ENCODE measurements at places on chromosomes 12 and 14.
A peak's percentile ranks its signal among the peaks of the same experiment; 100 is the strongest.

- no peak for DNase-seq
Measured at GRCh38 chr12:93335603-93336162, 42.0 kb upstream of the NUDT4 start.

DNA sequence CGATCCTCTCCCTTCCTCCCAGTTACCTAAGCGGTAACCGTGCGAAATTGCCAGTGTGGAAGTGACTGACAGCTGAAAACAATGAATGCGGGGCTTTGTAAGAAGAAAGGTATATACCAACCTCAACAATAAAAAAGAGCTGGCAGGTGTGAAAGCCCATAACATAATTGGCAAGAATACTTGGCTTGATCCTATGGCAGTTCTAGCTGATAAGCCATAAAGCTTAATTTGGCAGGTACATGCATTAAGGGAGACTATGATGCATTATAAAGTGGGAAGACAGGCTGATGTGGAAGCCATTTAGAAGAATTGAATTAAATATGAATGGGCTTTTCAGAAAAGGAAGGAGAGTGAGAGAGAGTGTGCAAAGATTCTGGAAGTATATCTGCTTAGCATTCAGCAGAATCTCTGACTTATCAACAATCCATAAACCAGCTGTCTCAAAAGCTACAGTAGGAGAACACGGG is 71.3 kb downstream of the CRACR2A start:
- no peak for DNase-seq

GRCh38 chr14:71783786-71784185 is 148.4 kb upstream of the RGS6 start:
- DNase-seq = no peak

GRCh38 chr14:103332143-103332919 is 1.7 kb upstream of the EIF5 start:
- no peak for DNase-seq

DNA sequence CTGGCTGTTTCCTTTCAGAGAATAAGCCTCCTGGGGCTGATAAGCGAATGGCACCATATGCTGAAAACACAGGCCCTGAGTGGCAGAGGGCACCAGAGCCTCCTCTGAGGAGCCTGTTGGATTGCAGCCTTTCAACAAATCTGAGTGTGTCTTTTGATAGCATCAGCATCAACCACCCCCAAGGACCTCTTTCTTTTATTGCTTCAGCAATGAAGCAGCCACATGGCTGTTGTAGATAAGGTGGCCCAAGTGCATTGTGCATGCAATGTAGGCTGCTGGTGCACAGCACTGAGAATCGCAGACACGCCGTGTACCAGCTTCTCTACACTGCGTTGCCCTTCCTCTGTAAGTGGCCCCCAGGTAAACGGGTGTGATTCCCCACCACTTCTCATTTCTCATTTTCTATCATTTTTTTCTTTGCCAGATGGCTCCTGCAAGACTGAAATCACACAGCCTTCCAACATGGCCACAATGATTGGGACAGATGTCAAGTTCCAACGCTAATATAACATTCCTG is 191.7 kb downstream of the DAD1 start:
- DNase-seq = no peak

DNA sequence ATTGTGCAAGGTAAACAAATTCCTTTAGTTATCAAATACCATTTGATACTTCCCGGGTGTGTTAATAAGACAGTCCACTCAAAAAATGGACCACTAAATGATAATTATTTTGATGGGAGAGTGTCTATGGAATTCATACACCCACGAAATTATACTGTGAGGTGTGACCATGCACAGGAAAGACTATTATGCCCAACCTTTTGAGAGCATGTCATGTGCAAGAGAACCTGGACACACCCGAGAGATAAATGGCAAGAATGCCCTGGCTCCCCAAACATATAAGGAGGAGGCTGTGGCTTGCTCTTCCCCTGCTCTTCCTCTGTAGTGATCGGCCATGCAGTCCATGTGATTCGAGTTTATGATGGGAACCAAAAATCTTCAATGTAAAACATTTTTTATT is 119.5 kb upstream of the BCL2L14 start:
- DNase-seq = no peak

DNA sequence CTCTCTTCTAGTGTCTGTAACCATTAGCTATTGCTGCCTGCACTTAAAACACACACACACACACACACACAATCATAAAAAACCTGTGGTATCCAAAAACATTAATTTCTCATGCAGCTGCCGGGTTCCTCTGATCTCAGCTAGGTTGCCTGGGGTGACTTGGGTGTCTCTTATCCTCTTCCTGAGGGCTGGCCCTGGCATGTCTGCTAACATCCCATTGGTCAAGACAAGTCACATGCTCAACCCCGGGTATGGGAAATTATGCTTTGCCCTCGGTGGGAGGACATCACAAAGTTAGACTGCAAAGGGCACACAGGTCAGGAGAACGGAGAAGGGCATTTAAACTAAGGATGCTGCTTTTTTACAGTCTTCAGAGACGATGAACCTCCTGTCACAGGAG is 55.7 kb downstream of the TRPV4 start:
- peak; percentile 6 for DNase-seq

GRCh38 chr14:24053548-24054323 is 1.9 kb downstream of the CARMIL3 start:
- no peak for DNase-seq

- DNase-seq = no peak
Measured at GRCh38 chr12:130713581-130713991, 2.5 kb downstream of the RIMBP2 start.

- no peak for DNase-seq
Measured at GRCh38 chr12:53616950-53617349, 9.2 kb downstream of the ATF7 start.

DNA sequence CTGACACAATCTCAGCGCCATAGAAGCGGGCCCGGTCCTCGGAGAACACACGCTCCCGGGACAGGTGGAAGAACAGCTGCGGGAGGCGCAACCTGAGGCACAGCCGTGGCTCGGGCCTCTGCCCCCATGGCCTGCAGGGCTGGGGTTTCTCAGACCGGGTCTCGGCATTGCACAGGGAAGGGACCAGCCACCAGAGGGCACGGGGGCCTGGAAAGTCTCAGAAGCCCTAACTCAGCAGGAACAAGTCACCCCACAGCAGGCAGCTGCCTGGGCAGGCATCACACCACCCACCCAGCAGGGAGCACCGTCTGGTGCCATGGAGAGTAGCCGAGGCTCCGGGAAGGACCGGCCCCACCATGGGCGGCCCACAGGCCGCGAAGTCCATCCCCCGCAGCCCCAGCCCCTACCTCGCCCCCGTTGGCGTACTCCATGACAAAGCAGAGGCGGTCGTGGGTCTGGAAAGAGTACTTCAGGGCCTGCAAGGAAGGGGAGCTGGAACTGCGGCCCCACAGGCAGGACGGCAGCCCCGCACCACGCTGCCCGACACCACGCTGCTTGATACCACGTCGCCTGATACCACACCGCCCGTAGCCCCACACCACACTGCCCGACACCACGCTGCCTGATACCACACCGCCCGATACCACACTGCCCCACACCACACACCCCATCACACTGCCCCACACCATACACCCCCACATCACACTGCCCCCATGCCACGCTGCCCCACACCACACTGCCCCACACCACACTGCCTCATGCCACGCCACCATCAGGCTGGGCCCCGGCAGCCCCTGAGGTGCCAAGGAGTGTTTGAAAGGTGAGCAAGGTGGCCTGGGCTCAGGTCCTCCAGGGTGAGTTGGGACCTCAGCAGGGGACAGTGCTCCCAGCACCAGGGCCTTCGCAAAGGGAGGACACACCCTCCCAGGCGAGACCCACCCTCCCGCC is 20.8 kb downstream of the SIVA1 start:
- no peak for DNase-seq

GRCh38 chr14:71534506-71534905 is 397.7 kb upstream of the RGS6 start:
- DNase-seq = no peak

DNA sequence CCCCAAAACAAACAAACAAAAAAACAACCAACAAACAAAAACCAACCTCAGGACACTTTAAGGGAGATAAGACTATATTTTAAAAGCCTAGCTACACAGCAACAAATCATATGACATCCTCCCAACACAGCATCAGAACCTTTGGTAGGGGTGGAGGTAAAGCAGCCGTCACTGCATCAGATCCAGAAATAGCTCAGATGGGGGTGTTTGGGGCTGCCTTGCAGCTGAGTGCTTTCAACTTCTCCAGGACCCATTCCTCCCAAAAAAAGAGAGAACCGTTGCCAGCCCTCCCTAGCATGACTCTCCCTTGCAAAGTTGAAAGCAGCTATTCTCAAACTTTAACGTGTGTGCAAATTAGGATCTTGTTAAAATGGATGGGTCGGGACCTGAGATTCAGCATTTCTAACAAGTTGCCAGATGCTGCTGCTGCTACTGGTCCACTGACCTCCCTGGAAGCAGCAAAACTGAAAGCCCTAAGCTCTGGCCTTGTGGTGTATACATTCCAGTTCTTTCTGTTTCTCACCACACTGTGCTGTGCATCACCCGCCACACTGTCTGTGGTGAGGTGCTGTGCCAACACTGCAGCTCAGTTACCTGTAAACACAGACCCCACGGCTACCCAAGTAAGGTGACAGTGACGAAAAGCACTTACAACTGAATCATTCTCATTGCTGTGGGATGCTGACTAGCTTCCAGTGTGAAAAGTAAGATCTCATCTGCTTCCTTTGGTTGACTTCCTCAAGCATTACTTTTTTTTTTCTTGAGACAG is 54.0 kb downstream of the SLC38A1 start:
- DNase-seq = peak; percentile 11

GRCh38 chr14:28831126-28831525 is 64.5 kb downstream of the FOXG1 start:
- DNase-seq = no peak

DNA sequence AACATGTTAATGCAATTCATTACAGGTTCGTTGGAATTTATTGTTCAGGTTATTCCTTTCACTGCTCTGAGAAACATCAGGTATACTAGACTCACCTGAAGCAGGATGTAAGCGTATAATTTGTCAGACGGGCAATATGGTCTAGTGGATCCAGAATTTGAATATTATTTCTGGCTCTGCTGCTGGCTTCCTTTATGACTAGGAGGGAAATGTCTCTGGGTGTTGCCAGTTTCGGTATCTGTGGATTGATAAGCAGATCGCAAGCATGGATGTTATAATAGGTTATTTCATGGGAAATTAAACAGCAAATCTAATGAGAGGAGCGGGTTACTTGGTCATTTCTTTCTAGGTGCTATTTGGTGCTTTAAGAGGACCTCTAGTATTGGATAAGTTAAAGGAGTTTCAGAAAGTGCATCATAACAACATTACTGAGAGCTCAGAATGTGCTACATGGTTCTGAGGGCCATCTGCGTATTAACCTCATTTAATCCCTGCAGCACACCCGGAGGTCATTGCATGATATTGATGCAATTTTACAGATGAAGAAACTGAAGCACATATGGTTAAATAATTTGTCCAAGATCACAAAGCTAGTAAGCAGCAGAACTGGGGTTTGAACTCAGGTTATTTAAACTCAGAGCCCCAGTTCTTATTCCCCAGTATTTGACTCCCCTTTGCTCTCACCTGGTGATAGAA is 47.3 kb upstream of the BCAT1 start:
- no peak for DNase-seq

- DNase-seq = no peak
Measured at GRCh38 chr12:109752117-109753053, 38.8 kb downstream of the FAM222A start.

DNA sequence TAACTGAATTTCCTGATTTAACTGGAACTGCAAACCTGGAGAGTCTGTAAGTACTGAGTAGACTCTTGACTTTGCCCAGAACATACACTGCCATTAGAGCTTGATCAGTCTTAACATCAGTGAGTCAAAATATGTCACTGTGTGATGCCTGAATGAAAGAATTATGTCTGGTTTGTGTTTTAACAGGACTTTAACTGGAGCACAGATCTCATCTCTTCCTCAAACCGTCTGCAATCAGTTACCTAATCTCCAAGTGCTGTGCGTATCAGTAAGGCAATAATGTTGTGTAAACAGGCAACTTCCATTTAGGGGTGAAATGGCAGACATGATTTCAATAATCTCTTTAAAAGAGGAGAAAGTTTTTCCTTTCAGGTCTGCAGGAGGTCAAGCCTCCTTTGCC is 97.0 kb downstream of the ZFC3H1 start:
- no peak for DNase-seq

DNA sequence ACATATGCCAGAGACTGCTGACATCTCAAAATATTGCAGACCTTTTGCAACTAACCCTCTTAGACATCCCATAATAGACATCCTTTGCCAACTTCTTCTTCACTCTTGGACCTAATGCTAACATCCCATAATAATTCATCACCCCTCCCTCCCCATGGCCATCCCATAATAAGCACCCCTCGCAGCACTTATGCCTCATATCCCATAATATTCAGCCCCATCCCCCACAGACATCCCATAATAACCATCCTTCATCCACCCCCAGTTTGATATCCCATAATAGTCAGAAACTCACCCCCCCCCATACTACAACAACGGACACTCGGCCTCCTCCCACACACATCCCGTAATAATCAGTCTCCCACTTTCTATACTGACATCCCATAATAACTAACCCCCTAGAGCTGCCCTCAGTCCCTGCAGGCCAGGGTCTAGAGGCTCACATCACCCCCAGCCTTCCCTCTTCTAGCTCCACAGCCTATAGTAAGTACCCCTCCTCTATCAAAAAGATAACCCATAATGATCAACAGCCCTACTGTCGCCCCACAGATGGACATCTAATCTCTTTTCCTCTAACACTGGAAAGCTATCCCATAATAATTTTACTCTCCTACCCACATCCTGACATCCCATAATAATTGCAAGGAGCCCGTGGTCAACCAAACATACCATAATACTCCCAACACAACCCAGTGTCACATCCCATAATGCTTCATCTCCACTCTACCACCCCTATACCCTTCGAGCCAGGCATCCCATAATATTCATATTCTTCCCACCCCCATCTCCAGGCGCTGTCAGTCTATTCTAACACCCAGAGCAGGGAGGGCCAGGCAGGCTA is 792 bp upstream of the CHD4 start:
- DNase-seq = peak; percentile 79

DNA sequence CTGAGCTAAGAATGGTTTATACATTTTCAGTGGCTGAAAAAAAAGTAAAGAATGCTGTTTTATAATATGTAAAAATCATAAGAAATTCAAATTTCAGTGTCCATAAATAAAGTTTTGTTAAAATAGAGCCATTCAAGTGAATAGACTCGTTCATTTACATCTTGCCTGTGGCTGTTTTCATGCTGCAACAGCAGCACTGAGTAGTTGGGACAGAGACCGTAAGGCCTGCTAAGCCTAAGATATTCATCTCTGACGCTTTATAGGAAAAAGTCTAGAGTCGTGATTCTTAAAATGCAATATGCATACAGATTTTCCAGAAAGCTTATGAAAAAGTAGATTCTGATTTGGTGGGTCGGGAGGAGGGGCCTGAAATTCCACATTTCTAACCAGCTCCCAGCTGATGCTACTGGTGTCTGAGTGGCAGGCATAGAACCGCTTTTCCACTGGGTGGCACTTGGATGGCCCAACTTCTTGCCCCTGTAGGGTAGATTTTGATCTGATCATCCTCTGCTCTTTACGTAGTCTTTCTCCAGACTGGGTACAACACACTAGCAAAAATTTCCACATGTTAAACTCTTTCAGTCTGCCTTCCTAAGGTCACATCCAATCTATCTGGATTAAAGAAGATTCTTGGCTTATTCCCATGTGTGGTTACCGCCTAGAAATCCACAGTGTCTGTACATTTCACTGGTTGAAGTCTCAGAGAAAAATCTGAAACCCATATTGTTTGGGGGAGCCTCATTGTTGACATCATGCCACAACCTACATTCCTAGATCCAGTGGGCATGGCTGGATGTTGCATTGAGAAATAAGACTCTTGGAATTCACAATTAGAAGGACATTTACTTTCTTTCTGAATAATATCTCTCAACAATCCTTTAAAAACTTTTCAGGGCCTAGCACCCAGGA is 151.2 kb downstream of the C12orf75 start:
- no peak for DNase-seq

- no peak for DNase-seq
Measured at GRCh38 chr12:13242936-13243335, 46.4 kb downstream of the EMP1 start.

All from RCC 7860 (cell line).